ENCODE measurements at places on chromosomes 7 and 10.

DNA sequence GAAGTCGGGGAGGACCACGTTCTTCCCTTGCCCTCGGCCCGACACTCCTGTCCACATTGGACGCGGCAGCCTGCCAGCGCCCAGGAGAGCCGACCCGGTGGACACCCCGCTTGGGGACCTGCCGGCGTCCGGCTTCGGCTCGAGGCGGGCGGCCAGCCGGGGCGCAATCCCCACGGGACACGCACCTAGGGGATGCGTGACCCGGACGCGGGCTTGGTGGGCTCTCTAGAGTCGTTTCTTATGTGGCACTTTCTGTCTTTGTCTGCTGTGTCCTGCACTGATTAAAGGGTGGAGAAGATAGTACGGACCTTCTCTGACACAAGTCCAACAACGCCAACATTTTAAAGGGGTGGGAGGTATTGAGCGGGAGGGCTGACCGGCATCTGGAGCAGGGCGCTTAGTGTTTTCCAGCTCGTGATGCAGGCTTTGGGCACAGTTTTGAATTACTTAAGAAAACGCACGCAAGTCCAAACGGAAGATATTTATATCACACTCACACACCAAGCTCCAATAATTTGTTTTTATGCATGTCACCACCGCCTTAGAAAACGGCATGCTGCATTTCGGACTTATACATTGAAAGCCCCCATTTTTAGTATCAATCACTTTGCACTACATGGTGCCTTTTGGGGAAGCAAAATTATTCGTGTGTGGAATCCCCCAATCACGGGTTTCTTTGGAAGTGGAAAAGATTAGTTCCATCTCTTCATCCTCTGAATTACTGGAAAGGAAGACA, 3.9 kb upstream of the SPAG6 start:
- no peak for DNase-seq

DNA sequence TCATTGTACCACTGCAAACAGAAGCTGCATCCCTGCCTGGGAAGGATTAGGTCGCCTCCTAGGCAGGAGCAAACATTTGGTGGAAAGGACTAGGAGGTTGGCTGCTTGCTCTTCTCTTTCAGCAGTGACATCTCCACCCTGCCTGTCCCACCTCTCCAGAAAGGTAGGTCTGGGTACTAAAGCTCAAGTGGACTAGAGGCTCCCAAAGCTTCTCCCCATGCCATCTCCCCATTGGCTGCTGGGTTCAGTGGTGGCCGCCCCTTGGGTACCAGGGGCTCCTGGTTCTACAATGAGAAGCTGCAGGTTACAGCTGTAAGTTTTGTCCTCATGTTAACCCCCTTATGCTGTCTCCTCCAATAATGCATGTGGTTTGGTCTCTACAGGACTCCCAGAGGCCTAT, 180.7 kb upstream of the MKI67 start:
- DNase-seq, result no peak

DNA sequence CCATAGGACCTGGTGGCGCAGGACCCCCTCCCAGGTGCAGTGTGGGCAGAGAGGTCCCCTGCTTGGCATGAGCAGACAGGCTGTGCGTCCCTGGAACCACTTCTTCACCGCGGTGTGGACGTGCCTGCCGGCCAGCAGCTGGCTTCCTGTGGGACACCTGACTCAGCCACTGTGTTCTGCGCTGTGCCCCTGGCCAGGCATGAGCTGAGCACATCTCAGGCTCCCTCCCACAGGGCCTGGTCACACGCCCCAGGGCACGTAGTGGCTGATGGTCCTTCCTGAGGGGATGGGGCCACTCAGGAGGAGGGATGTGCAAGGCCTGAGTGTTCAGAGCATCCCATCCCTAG, 3.5 kb upstream of the DEPP1 start:
- peak; percentile 55 for DNase-seq

DNA sequence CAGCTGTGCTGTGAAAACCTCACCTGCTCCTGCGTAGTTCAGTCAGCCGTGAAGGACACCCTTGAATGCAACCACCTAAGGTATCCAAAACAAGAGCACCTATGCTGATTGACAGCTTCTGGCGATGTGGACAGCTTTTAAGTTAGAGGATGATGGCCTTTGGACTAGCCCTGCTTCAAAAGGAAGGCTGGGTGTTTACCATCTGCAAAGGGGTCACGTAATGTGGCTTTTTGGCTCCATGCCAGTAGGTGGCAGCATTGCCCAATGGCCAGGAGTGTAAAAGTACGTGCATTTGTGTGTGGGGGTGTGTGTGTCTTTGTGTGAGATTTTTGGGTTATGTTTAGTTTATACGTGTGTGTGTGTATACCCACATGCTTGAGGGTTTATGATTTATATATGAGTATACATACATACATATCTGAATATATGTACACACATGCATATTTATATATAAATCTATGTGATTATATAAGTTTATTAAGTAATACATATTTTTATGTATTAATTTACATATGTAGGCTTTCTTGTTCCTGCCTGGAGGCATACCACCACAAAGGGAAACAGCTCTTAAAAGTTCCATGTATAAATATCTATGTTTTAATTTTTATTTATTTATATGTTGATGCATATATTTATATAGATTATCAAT, 236.3 kb upstream of the ANKRD30A start:
- DNase-seq, result no peak

- DNase-seq, result no peak
These were observed 113.4 kb downstream of the REEP3 start for GRCh38 chr10:63634488-63635065.

DNA sequence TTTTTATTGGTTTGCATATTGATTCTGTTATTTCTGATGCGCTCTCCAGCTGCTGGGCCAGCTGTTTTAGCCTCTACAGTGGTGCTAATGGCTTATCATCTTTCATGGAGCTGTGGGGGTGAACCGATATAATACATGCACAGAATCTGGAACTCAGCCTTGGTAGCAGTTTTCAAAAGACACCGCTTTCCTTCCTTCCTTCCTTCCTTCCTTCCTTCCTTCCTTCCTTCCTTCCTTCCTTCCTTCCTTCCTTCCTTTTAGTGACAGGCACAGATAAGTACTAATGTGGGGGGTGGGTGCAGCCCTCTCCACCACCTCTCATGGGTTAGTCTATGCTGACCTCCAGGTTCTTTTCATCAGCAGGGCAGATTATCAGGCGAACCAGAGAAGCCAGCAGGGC, 31.9 kb upstream of the C10orf53 start:
- no peak for DNase-seq

DNA sequence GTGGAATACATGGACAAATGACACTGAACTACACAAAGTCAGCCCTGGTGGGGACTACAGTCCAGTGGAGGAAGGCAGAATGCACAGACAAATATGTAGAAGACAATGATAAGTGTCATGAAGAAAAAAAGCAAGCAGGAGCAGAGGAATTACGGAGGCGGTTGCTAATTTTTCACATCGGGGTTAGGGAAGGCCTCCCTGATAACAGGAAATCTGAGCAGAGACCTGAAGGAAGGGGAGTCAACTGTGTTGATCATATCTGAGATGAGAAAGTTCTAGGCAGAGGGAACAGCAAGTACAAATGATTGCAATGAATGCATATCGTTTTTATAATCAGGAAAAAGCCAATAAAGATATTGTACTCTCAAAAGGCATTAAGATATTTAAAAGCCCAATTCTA, 14.0 kb downstream of the KIAA1549 start:
- no peak for DNase-seq

- DNase-seq, result no peak
These were observed 26.8 kb downstream of the POLL start for GRCh38 chr10:101561068-101561915.

- no peak for DNase-seq
These were observed 7.8 kb upstream of the GPR141 start for GRCh38 chr7:37675749-37676148.

DNA sequence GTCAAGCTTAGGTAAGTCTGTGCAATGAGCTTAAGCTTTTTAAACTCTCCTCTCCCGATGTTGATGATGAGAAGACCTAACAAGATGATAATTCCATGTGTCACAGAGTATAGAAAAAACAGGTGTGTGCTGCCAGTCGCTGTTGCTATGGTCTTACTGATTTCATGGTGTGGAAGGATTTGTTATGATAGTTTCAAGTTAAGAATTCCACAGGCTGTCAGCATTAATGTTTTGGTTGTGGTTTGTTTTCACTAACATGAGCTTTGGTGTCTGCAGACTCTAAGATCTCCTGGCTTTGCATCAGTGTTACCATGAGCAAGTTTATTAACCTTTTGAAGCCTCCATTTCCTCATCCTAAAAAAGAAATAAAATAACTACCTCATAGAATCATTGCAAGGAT, 123.7 kb downstream of the NSUN6 start:
- DNase-seq, result peak; percentile 31

- peak; percentile 51 for DNase-seq
These were observed 333.9 kb downstream of the AUTS2 start for GRCh38 chr7:69932034-69932628.
